NAMALWA (cell line): ENCODE measurements at places on chromosomes 4 and X.
A peak's percentile ranks its signal among the peaks of the same experiment; 100 is the strongest.

- DNase-seq, result no peak
Measured at GRCh38 chrX:68685685-68686084, 38.2 kb downstream of the STARD8 start.

DNA sequence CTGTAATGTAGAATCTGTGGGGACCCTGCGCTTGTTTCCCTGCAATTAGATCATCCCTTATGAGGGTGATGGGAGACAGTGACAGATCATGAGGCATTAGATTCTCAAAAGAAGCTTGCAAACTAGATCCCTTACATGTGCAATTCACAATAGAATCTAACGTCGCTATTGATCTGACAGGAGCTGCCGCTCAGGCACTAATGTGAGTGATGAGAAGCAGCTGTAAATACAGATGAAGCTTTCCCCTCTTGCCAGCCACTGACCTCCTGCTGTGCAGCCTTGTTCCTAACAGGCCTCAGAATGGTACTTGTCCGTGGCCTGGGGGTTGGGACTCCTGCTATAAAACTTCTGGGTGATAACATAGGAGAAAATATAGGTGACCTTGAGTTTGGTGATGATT, 1076.8 kb downstream of the PDHA2 start:
- DNase-seq, result no peak

GRCh38 chrX:95703696-95704095, 980.9 kb upstream of the DIAPH2 start:
- DNase-seq, result no peak

- DNase-seq, result peak; percentile 75
Measured at GRCh38 chrX:14039344-14039743, 9.7 kb upstream of the GEMIN8 start.

DNA sequence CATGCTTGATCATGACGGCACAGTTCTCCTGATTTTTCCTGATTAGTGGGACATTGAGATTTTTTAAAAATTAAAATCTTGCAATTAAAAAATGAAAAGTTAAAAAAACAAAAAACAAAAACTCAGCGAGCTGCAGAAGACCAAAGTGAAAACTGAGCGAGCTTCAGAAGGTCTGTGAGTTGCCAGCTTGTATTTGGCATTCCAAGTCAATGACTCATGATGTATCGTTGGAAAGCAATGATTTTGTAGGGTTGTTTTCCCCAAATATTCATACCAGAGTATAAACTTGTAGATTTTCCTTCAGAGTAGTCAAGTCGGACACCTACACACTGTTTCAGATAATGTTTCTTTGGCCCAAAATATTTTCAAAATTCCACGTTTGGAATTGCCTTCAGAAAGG, 76.9 kb downstream of the LRRC66 start:
- no peak for DNase-seq

GRCh38 chr4:146142768-146143167, 32.8 kb upstream of the LSM6 start:
- DNase-seq, result no peak

DNA sequence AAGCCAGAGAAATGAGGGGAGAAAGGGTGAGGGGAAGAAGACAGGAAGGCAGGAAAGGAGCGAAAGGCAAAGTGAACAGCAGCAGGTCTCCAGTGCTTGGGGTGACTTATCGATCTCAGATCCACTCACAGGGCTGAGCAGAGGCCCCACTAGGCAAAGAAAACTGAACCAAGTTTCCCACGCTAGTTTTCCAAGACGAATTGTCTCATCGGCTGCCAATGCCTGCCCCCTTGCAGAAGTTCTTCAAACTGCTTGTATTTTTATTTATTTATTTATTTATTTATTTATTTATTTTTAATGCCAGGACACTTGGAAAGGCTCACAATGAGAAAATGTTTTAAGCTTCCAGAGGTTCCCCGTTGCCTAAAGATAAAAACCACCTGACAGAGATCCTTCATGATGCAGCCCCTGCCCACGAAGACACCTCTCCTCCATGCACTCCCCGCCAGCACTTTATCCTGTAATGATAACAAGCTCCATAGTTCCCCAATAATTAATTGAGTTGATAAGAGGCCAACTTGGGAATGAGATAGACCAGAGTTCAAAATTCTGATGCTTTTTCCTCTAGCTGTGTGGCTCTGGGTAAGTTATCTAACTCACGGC, 43.2 kb downstream of the QDPR start:
- peak; percentile 41 for DNase-seq

DNA sequence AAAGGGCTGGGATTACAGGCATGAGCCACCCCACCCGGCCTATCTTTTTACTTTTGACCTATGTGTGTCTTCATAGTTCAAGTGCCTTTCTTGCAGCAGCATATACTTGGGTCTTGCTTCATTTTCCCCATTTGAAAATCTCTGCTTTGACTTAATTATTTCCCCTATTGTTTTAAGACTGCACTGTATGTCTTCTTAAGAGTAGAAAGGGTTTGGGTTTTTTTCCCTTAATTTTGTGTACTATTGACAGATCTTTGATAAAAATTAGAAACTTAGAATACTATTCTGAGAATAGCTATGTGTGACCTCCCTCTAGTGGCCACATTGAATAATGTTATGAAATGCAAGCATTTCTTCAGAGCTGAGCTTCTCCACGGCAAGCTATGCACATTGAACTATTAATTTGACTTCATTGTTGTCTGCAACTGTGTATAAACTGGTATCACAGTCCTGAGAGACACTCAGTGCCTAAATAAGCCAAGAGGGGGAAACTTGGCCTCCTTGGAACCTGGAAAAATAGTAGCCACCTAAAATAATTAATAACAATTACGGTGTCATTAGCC, 8.7 kb upstream of the SLC25A4 start:
- DNase-seq, result peak; percentile 78

DNA sequence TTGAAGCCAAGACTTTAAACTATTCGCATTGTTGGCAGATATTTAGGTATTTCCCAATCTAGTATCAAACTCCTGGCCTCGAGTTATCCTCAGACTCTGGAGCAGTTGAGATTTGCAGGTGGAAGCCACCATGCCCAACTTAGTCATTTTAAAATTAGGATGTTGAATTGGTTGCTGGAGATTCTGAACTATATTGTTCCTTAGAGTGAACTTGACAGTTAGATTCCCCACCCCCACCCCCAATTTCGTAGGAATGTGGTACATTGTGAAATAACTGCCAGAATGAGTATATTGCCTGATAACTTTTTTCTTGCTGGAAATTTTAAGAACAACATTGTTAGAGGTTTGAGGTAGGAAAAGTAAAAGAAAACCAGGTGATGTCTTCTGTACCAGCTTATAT, 2.3 kb downstream of the NOCT start:
- DNase-seq, result no peak

DNA sequence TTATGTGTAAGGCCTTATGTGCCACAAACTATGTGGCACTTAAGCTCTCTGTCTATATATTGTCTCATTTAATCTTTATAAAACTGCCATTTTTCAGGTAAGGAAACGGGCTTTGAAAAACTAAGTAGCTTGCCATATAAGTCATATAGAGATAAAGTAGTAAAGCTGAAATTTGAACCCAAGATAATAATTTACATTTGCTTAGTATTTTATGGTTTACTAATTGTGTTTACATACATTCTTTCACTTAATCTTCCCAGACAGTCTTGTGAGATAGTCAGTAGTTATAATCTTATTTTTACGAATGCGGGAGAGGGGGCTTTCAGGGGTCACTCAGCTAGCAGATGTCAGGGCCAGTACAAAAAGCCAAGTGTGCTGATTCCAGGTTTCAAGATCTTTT, 13.9 kb upstream of the CCNG2 start:
- no peak for DNase-seq

DNA sequence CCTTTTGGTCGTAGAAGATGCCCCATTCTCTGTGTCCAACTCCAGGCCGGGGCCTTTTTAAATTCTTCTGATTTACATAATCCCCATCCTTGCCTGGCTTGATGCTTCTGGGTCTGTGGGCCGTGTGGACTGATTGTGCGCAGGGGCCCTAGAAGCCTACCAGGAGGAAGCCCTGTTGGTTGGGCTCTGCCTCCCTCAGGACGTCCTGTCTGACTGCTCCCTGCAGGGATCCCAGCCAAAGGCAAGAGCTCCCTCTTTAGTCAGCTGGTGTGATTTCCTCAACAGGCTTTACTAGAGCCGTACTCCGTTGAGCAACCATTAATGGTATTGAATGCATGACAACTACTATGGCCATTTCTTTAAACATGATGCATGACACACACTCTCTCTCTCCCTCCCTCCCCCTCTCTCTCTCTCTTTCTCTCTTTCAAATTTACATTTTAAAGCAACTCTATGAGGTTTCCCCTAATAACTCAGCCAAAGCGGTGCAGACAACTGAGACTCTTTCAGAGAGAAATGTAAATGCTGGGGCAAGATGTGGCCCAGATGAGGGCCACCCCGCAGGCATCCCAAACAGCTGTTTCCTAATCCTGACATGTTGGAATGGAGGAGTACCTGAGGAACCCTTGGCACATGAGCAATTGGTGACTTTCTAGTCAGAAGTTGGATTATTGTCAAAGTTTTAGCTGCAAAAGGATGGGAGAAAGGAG, 117.3 kb downstream of the DRD5 start:
- DNase-seq, result peak; percentile 2

GRCh38 chr4:150609131-150609530, 27.2 kb downstream of the MAB21L2 start:
- DNase-seq, result no peak

GRCh38 chr4:87309625-87310024, 13.1 kb downstream of the HSD17B13 start:
- no peak for DNase-seq

DNA sequence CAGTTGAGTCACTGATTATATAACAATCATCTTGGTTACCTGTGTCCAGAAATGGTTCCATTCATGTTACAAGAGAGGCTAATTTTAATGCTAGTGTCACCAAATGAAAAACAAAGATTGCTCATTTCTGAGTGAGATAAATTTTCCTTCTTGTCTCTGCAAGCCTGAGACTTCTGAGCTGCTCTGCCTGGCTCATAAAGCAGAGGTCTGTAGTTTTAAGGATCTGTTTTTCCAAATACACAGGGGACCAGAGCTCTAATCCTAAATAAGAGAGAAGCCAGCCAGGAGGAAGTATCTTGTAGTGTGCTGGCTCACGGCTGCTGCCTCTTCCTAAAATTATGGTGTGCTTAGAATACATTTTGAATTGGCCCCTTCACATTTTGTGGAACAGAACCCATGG, 42.6 kb downstream of the CLDN34 start:
- DNase-seq, result no peak

- DNase-seq, result no peak
Measured at GRCh38 chr4:11149612-11150259, 279.0 kb downstream of the HS3ST1 start.

- DNase-seq, result no peak
Measured at GRCh38 chrX:24243692-24244091, 70.2 kb downstream of the SUPT20HL2 start.

GRCh38 chrX:64190136-64190740, 15.3 kb downstream of the AMER1 start:
- DNase-seq, result no peak

GRCh38 chr4:26557164-26557563, 26.7 kb upstream of the TBC1D19 start:
- no peak for DNase-seq

GRCh38 chrX:95629737-95630136, 1054.9 kb upstream of the DIAPH2 start:
- peak; percentile 1 for DNase-seq

GRCh38 chrX:71996826-71997225, 86.2 kb downstream of the NHSL2 start:
- DNase-seq, result no peak

DNA sequence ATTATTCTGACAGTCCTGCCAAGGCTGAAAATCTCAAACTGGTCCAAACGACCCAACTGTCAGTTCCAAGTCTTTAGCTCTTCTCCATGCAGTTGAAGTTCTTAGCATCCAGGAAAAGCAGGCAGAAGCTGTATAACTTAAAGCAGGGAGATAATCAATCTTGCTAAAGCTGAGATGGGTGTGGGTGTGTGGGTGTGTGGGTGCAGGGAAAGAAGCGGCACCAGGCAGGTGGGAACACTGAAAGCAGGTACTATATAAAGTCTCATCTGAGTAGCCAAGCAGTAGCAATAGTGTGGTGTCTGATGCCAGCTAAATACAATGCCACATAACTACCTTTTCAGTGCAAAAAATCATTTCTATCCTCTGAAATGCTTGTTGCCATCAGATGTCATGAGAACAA, 69.7 kb upstream of the EGFL6 start:
- no peak for DNase-seq

DNA sequence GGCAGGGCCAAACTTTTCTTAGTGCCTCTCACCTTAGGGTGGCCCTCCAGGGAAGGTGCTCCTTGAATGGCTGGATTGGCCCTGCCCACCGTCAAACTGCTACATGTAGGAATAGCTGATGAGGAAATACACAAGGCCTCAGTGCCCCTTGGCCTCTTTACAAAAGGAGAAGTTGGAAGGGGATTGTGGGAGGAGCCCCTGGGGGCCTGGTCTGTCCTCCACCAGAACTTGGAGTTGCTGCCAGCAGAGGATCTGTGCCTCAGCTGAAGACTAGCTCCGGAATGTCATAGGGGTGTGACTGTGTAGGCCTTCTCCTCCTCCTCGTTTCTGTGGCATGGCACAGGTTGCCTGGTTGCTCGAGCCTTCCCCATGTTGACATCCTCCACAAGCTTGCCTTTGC, 142.7 kb downstream of the AMMECR1 start:
- DNase-seq, result no peak

- DNase-seq, result no peak
Measured at GRCh38 chrX:142233400-142233799, 28.3 kb upstream of the MAGEC2 start.

DNA sequence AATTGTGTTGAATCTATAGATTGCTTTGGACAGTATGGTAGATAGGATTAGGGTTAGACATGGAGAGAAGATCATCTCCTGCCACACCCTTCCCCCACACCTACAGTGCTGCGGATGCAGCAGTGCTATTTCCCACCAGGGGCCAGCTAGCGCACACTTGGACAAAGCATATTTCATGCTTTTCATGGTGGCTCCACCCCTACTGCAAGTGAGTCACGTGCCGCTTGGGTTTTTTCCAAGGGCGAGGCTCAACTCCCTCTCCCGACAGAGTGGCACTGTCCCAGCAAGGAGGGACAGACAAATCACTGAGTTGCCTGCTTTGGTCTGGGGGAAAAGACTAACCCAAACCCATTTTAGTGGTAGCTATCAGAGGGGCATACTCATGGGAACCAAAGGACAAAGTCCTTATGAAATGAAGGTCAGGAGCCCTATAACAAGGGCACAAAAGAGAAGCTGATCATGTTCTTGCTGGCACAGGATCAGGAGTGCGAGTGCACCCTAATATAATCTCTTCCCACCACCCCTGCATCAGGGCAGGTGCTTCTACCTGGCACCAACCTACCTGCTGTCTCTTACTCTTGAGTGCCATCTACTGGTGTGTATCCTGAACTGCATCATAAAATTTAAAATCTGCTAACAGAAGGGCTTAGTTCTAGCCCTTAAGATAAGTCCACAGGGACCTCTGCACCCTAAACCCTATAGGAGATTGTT, 55.1 kb upstream of the PGAM4 start:
- DNase-seq, result peak; percentile 40

GRCh38 chr4:108361446-108361820, 192.7 kb upstream of the LEF1 start:
- DNase-seq, result no peak

- no peak for DNase-seq
Measured at GRCh38 chr4:82044141-82044993, 329.4 kb downstream of the HNRNPD start.

GRCh38 chrX:44992775-44993174, 119.8 kb downstream of the KDM6A start:
- no peak for DNase-seq
